ENCODE measurements at places on chromosomes 5 and 9.

DNA sequence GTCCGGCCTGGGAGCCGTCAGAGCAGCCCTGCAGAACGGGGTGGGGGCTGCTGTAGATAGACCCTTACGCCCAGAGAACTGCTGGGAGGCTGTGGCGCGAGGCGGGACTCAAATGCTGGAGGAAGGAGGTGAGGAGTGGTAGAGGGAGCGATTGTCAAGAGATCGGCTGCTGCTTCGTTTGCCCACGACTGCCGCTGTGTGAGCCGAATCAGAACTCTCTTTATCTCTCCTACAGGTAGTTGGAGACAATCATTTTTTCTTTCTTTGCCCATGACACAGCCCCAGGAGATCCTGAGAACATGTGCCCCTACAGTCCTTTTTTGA lies 456 bp downstream of the ZNF79 start:
- peak; percentile 31 for DNase-seq

GRCh38 chr9:7340451-7340850 lies 459.1 kb downstream of the DMAC1 start:
- no peak for DNase-seq

- no peak for DNase-seq
Measured at GRCh38 chr9:130532426-130533080, 46.8 kb upstream of the FUBP3 start.

DNA sequence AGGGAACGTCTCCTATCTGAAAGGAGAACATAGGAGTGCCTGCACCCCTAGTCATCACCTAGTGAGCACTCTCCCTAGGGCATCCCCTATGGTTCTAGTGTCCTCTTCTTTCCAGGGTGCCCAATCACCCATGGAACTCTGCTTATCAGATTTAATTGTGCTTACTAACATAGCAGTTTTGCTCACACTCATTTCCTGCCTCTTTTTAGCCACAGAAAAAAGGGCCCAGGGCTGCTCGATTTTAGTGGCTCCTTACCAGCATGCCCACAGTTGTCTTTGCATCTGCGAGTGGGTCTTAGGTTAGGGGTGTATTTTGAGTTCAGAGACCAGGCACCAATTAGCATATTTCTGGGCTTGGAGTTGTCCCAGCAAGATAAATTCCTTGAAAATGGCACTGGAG lies 1110.2 kb downstream of the TAF11L14 start:
- DNase-seq = no peak

GRCh38 chr5:72268753-72269410 lies 51.2 kb downstream of the MRPS27 start:
- peak; percentile 46 for DNase-seq

GRCh38 chr5:154473581-154474283 lies 4.3 kb downstream of the HAND1 start:
- DNase-seq = no peak

DNA sequence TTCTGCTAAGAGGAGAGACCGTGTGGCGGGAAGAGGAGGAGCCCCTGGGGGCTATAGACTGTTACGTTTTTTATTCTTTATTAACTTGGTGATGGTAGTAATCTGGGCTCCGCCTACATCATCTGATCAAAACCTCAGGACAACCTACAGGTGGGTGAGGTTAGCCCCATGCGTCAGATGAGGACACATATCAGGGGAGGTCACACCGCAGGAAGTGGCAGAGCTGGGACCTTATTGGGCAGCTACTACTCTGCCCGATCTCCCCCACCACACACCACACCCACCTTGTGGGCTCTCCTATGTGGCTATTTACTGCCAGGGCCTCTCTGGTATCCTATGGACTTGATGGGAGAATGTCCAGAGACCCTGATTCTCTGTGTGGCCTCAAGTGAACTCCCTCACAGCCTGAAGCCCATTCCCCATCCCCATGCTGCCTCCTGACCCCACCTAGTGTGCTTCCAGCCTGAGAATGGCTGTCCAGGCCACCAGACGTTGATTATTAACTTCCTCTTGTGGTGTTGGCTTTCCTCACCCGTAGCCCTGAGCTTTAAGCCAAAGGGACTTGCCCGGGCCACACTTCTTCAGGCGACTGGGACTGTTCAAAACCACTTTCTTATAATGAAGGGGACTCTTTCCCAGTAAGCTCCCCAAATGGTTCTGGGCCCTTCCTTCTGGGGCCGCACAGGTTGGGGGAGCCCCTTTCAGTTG lies 8.2 kb downstream of the UNC5A start:
- DNase-seq = peak; percentile 22

Measured in activated gamma-delta T cell treated with Interleukin-2 at 50 U/mL for 16 hours (primary cell).